Renal cortex interstitium (tissue), 15 donors: ENCODE measurements at places on chromosomes 1 and 21. TPM values are rescaled to one million over a fixed set of nuclear protein-coding genes. Genes with fewer than 3 reads are reported as not detected.

The CA6 gene
- 0.14 TPM for polyA plus RNA-seq

The RNF220 gene
- 103 TPM for polyA plus RNA-seq

GRCh38 chr1:100905181-100905580 is 9.3 kb downstream of the SLC30A7 start:
- no peak for DNase-seq

DNA sequence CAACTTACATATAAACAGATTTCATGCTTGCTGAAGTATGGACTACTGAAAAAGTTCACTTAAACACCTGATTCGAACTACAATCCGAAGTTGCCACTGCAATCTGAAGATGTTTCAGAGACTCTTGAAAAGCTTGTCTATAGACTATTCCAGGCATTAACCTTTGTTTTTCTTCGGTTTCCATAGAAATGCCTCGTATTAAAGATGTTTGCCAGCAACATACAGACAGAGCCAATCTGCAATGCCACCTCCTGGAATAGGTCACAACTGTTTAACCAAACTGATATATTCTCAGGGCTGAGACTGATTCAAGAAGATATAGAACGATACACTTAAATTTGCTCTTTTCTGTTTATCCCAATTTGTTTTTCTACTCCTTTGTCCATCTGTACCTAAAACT is 28.9 kb upstream of the DMRTB1 start:
- DNase-seq = no peak

DNA sequence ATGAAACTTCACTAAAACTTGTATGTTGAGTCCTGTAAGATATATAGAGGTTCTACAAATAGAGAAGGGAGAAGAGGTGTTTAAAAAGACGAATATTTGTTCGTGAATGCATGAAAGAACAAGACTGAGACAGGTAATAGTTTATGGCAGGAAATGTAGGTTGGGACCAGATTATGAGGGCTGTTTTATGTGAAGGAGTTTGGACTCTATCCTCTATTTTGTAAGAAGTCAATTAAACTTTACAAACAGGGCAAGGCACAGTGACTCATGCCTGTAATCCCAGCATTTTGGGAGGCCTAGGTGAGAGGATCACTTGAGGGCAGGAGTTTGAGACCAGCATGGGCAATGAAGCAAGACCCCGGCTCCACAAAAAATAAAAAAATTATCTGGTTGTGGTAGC is 5.7 kb downstream of the SLC35A3 start:
- no peak for DNase-seq
